ENCODE measurements at places on chromosomes 6 and 20. TPM values are rescaled to one million over a fixed set of nuclear protein-coding genes. Genes with fewer than 3 reads are reported as not detected.

GRCh38 chr6:164062872-164063271 lies 648.4 kb downstream of the QKI start:
- DNase-seq, result no peak

RIMS4 gene
- total RNA-seq, result 0.11 TPM

DNA sequence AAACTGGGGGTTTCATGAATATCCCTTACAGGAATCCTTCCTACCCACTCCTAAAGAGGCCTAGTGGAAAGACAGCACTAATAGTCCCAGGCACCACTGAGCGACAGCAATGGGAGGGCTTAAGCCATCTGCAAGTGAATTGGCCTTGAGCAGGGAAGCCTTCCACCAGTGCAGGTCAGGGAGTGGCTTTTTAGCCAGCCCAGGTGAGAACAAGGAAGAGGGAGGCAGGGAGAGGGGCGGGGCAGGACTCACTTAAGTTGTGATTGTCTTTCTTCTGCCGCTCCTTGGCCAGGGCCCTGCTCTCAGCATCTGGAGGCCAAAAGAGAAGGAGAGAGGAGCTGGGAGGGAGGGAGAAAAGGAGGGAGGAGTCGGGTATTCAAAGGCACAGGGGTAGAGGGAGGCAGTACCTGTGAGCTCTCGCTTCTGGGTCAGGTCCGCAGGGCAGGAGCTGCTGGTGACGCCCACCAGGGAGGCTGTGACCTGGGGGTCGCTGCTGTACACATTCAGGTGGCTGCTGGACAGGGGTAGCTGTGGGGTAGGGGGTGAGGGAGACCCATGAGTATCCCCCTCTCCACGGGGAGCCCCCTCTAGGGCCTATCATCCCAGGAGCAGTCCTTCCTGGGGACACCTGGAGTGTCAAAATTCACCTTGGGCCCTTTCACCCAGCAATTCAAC lies 47.8 kb downstream of the TFEB start:
- DNase-seq, result no peak

DNA sequence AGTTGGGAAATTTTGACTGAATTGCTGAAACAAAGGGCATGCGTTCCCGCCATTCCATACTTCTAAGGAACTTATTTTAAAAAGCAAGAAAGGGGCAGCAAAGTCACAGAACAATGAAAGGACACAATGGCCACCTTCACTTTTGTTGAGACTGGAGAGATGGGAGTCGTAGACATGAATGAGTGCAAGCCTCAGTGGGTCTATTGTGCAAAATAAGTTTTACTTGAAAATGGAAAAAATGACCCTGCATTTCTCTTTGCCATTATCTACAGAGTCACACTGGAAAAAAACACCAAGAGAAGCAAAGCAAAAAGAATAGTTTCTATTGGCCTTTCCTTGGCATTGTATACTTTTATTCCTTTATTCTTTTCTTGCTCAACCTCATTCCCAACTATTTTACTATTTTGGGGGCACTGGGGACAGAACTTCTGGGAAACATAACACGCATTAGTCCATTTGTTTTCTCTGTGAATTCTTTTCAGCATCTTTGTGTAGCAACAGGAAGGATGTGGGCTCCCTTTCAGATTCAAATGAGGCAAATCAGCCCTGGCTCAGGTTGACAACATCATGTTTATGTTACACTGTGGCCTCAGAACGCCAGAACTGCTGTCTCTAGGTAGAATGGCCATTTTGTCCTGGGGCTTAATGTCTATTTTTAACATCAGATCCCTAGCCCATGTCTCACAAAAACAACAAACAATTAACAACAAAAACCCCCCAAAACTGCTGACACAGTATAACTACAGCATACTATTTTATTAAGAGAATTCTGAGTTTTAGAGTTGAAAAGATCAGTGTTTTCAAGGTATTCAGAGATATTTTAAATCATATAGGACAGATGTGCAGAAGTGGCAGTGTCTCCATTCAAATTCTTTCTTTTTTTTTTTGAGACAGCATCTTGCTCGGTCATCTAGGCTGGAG lies 122.2 kb downstream of the FYN start:
- no peak for DNase-seq
